ENCODE measurements at places on chromosomes 1 and 21.

DNA sequence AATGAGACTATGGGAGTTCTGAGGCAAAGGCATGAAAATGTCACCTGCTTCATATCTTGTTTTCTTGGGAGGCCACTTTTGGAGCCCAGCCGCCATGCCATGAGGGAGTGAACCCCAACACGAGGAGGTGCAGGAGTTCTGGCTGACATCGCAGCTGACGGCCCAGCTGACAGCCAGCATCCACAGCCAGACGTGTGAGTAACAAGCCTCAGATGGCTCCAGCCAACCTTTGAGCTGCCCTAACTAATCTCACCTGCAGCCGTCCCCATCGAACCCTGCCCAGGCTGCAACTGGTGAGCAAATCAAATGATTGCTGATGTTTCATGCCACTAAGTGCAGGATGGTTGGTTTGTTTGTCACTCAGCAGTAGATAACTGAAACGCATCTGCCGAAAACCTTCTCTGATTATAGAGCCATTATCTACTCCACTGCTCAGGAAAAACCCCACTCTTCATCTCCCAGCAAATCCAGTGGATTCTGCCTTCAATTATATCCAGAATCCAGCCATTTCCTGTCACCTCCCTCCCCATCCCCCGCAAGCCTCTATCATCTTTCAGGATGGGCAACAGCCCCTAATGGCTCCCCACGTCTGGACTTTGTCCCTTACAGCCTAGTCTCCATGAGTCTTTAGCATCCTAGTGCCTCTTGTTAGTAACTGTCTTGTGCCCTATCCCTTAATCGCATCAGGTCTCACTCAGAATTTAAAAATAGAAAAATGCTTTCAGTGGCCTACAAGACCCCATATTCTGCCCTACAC is 18.5 kb upstream of the RAB4A start:
- no peak for DNase-seq

- no peak for DNase-seq
Measured at GRCh38 chr1:9838946-9839345, 15.2 kb upstream of the CLSTN1 start.

- peak; percentile 13 for DNase-seq
Measured at GRCh38 chr1:209435654-209436566, 147.6 kb upstream of the CAMK1G start.

DNA sequence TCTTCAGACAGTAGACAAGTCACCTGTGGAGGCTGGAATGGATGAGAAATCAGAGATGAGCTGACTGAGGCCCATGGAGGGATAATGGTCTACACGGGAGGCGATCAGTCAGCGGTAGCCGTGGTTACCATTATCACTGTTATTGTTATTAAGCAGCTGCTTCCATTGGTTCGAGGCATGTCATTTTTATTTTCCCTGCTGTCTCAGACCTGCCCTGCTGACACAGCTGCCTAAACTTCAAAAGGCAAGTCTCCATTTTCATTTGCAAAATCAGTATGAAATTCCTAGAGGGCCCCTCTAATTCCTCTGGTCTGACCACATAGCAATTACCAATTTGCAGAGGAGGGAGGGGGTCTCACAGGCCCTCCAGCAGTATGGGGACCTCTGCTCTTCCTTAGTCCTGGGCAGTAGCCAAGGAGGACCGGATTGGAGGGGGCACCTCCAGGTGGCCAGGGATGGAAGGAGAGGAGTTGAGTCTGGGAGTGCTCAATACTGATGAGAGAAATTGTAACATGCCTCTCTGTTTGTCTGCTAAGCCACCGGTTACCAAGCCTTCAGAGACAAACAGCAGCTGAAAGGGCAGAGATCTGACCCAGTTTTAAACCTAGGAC is 184.2 kb downstream of the TRABD2B start:
- no peak for DNase-seq

DNA sequence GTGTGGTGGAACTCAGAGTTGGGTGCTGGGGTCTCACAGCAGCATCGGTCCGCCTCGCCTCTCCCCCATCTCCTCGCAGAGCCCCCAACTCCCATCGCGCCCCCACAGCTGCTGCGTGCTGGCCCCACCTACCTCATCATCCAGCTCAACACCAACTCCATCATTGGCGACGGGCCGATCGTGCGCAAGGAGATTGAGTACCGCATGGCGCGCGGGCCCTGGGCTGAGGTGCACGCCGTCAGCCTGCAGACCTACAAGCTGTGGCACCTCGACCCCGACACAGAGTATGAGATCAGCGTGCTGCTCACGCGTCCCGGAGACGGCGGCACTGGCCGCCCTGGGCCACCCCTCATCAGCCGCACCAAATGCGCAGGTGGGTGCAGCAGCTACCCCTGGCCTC is 24.2 kb downstream of the PTPRU start:
- DNase-seq = no peak

GRCh38 chr1:56034222-56034621 is 545.1 kb downstream of the PLPP3 start:
- no peak for DNase-seq

GRCh38 chr1:98706173-98706843 is 44.8 kb downstream of the SNX7 start:
- DNase-seq = no peak

- DNase-seq = no peak
Measured at GRCh38 chr1:155086128-155086741, 7.6 kb downstream of the EFNA3 start.

GRCh38 chr1:24906760-24907490 is 23.2 kb downstream of the RUNX3 start:
- DNase-seq = no peak
